ENCODE measurements at places on chromosomes 2 and 18.

GRCh38 chr2:56615760-56616159 lies 432.0 kb downstream of the CCDC85A start:
- DNase-seq: no peak

DNA sequence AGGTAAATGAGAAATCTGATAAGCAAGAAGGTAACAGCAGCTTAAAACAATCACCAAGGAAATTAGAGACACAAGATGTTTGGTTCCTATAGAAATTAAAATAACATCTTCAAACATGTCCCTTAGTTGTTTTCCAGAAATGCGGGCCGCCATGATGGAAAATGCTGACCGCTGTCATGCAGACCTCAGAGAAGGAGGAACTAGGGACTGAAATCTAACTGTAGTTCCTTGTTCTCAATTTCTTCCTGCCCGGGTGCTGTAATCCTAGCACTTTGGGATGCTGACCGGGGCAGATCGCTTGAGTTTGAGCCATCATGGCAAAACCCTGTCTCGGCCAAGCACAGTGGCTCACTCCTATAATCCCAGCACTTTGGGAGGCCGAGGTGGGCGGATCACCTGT lies 51.1 kb downstream of the TEX51 start:
- no peak for DNase-seq

- peak; percentile 79 for DNase-seq
Observed at GRCh38 chr2:88055371-88056128, at the start of gene KRCC1. TSS of gene KRCC1 (minus strand) at chr2:88055783. CDS start at chr2:88028563, 27,220 bp downstream.

DNA sequence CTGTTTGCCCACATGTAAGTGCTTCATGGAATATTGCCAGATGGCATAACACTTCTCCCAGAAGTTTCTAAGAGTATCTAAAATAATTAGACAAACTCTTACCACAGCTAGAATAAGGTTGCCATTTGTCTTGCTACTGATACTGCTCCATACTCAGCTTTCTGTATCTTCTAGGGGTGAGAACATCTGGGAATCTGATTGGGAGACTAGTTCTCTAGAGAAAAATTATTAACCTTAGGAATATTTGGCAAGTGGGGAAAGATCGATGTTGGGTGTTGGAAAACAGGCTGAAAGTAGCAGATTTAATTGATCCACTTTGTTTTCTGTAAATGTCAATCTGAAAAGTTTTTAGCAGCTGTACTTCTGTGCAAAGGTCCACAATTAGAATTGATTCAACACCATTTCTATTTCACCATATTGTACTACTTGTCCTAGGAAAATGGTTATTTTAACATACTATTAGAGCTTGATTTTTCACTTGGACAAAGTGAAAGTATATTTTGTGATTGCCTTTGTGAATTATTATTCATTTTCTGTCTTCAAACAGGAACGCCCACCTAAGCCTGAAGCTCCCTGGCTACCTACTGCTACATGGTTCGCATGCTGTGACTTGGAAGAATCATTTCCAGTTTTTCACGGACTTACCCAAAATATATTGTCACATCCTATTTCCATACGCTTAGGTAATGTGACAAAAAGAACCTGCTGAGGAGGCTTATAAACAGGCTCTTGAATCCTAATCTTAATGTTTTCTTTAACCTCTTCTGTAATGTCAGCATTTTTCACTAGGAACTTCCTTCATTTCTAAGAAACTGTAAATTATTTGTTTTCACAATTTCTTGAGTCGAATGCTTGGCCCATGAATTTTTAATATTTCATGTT lies 147.7 kb downstream of the TRABD2A start:
- no peak for DNase-seq

- peak; percentile 26 for DNase-seq
Observed at GRCh38 chr2:140650825-140651224, 1480.0 kb downstream of the LRP1B start.

DNA sequence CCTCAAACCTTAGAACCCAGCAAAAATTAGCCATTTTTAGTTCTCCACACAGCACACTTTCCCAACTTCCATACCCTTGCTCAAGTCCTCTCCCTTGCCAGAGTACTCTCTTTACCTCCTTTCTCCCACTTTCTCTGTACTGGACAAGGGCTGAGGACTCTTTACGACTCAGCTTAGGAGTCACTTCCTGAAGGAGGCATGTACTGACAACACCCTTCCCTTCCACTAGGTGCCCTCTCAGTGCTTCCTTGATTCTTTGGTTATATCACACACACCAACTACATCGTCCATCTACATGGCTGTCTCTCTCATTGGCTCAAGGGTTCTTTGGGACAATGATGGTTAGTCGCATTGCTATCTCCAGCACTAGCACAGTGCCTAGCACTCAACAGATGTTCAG lies 5.2 kb upstream of the C18orf63 start:
- no peak for DNase-seq

DNA sequence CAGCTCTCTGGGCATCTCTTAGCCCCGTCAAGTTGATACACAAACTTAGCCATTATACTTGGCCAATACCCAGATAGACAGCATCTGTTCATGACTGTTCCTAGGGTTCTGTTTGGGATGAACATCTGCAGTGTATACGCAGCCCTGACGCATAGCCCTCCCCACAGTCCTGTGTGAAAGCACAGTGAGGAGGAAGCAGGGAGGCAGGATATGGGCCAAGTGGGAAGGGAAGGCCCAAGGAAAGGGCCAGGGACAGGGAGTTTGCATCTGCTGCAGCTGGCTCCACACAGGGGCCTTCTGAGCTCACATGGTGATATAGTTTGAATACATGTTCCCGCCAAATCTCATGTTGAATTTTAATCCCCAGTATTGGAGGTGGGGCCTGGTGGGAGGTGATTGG lies 80.2 kb downstream of the CMPK2 start:
- no peak for DNase-seq

DNA sequence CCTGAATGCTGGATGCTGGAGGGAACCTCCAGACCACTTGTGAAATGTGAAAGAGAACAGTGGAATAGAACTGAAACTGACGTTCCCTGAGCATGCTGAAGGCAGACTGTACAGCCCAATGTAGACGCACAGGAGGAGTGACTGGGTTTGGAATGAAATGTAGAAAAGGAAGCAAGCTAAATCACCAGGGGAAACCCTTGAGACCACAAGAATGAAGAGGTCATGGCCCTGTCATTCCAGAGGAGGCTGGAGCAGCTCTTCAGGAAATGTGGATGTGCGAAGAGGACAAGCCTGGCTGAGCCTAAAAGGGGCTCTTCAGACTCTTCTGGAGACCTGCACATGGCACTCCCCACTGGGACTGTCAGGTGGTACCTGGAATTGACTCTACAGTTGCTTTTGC lies 118.5 kb upstream of the ALPP start:
- DNase-seq: peak; percentile 87

- no peak for DNase-seq
Observed at GRCh38 chr2:31522786-31523185, 58.0 kb downstream of the SRD5A2 start.

GRCh38 chr2:85888020-85888683 lies 638 bp downstream of the ST3GAL5 start:
- no peak for DNase-seq

GRCh38 chr2:86790134-86790675 lies 508 bp downstream of the CD8A start:
- DNase-seq: no peak

Measured in non-pigmented ciliary epithelial cell (primary cell).